ENCODE measurements at places on chromosomes 16 and 17.

GRCh38 chr16:14020141-14020540 is 51.0 kb upstream of the MRTFB start:
- peaks cover 17% of the 10 kb centered on the region for H3K4me1 ChIP-seq
- no peaks in the 10 kb centered on the region for H3K36me3 ChIP-seq
- no peak overlapping the region for H3K27ac ChIP-seq
- H3K27me3 ChIP-seq, result no peaks in the 10 kb centered on the region
- no peak for DNase-seq

- H3K4me1 ChIP-seq, result no peaks in the 10 kb centered on the region
- no peak overlapping the region for H3K27ac ChIP-seq
- no peak overlapping the region for H3K4me3 ChIP-seq
- no peaks in the 10 kb centered on the region for H3K27me3 ChIP-seq
Observed at GRCh38 chr16:58661199-58661830, 23.3 kb downstream of the SLC38A7 start.

- H3K36me3 ChIP-seq, result peaks cover 8% of the 10 kb centered on the region
- no peaks in the 10 kb centered on the region for H3K27me3 ChIP-seq
- DNase-seq, result no peak
- H3K4me3 ChIP-seq, result no peak overlapping the region
- no peaks in the 10 kb centered on the region for H3K4me1 ChIP-seq
- H3K27ac ChIP-seq, result no peak overlapping the region
Observed at GRCh38 chr17:4006165-4006589, 41.9 kb upstream of the ATP2A3 start.

- no peak overlapping the region for H3K4me3 ChIP-seq
- H3K27me3 ChIP-seq, result peaks cover 16% of the 10 kb centered on the region
- DNase-seq, result no peak
- no peak overlapping the region for H3K27ac ChIP-seq
- no peaks in the 10 kb centered on the region for H3K36me3 ChIP-seq
Observed at GRCh38 chr17:73997059-73997458, 206.4 kb upstream of the RPL38 start.

DNA sequence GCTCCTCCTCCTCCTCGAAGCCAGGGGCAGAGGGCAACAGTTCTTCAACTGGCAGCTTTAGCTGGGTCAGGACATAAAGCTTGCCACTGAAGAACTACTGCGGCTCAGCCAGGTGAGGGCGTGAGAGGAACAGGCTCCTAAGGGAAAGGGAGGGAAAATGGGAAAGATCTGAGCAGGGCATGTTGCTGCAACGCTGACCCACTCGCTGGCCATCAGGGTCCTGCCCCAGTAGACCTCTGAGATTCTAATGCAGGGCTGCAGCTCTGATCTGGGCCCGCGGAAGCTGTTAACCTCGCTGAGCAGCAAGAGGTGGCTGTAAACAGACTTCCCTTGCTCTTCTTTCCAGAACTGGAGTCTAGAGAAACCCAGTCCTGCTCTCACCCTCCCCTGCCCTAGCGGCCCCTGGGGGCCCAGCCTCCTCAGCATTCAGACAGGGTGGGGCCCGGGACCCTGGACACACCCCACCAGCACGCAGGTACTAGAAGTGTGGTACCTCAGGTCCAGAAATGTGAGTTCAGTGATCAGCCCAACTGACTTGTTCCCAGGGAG is 3.8 kb upstream of the TLCD2 start:
- no peak for DNase-seq
- peak overlapping the region; percentile 100 for H3K27ac ChIP-seq
- no peaks in the 10 kb centered on the region for H3K27me3 ChIP-seq
- H3K36me3 ChIP-seq, result peaks cover 32% of the 10 kb centered on the region

GRCh38 chr17:76189247-76189646 is 48.2 kb upstream of the FOXJ1 start:
- no peaks in the 10 kb centered on the region for H3K27me3 ChIP-seq
- H3K27ac ChIP-seq, result peak overlapping the region; percentile 47
- H3K4me1 ChIP-seq, result no peaks in the 10 kb centered on the region

Measured in heart left ventricle (tissue), 16 donors.